ENCODE measurements at places on chromosomes 3 and 15.

- H3K4me3 ChIP-seq: no peak overlapping the region
- H3K27ac ChIP-seq: no peak overlapping the region
- no peaks in the 10 kb centered on the region for H3K4me1 ChIP-seq
- no peaks in the 10 kb centered on the region for H3K36me3 ChIP-seq
- H3K27me3 ChIP-seq: peaks cover 1% of the 10 kb centered on the region
- no peak for DNase-seq
These were observed 27.2 kb downstream of the SEMA6D start for GRCh38 chr15:47744496-47744895.

DNA sequence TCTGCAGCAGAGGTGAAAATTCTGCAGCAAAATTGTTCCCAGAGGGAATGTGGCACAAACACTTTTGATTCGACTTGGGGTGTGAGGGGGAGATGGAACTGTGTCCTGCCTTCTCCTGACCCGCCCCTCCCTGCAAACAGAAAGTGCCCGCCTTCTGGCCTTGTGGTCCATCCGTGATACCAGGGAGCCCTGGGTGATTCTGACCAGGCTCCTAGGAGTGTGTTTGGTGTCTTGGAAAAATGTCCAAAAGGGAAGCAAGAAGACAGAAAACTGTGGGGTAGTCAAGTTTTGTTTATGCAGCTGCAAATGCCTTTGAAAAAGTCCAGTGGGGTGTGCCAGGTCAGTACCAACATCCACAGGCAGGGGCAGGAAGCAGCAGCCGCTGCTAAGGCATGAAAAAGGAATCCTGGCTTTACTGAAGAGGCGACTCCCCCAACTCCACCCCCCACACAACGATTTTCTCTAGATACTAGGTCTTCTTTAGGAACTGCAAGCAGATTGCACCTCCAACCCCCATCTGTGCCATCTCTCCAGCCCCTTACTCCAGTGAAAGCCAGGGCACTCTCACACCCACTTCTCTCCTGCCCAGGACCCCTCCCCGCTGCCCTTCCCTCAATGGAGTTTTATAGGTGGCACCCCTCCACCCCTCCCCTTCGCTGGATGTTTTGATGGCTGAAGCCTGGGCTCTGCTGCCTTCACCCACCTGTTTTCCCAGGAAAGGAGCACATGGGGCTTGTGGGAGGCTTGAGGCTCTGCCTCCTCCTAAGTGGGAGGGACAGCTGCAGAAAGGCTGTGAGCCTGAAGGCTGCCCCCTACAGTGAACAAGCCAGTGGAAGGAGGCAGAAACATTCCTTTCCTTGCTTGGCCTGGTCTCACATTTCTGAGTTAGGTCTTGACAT, 82.4 kb upstream of the HERC1 start:
- H3K27ac ChIP-seq: no peak overlapping the region
- no peak for DNase-seq
- no peak overlapping the region for H3K4me3 ChIP-seq
- no peaks in the 10 kb centered on the region for H3K27me3 ChIP-seq

- H3K27ac ChIP-seq: no peak overlapping the region
- no peaks in the 10 kb centered on the region for H3K36me3 ChIP-seq
- no peak overlapping the region for H3K4me3 ChIP-seq
- no peaks in the 10 kb centered on the region for H3K4me1 ChIP-seq
These were observed 33.4 kb downstream of the LINGO1 start for GRCh38 chr15:77599357-77599756.

DNA sequence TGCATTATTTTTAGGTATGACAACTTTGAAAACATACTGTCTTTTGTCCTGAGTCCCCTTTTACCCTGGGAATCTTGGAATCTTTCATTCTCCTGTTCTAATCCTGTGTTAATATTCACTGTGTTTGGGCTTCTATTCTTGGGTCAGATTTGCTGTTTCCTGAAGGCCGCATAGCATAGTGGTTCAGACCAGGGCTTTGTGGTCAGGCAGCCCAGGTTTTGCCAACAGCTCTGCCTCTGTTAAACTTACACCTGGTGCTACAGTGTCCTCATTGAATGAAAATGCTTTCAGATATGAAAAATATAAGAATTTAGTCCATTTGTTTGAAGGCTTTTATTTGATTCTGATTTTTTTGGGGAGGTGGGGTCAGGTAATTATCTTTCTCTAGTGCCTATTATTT, 58.4 kb downstream of the SLC25A26 start:
- DNase-seq: no peak
- H3K36me3 ChIP-seq: peaks cover 2% of the 10 kb centered on the region
- H3K4me1 ChIP-seq: peaks cover 26% of the 10 kb centered on the region
- no peak overlapping the region for H3K27ac ChIP-seq

- peaks cover 17% of the 10 kb centered on the region for H3K27me3 ChIP-seq
- H3K4me1 ChIP-seq: peaks cover 4% of the 10 kb centered on the region
- no peaks in the 10 kb centered on the region for H3K36me3 ChIP-seq
- peak; percentile 55 for DNase-seq
- no peak overlapping the region for H3K27ac ChIP-seq
These were observed 23.0 kb downstream of the CPN2 start for GRCh38 chr3:194328053-194328657.

- H3K4me3 ChIP-seq: no peak overlapping the region
- H3K36me3 ChIP-seq: no peaks in the 10 kb centered on the region
- peaks cover 6% of the 10 kb centered on the region for H3K27me3 ChIP-seq
- no peaks in the 10 kb centered on the region for H3K4me1 ChIP-seq
- no peak overlapping the region for H3K27ac ChIP-seq
These were observed 119.9 kb upstream of the GAP43 start for GRCh38 chr3:115503394-115503793.

DNA sequence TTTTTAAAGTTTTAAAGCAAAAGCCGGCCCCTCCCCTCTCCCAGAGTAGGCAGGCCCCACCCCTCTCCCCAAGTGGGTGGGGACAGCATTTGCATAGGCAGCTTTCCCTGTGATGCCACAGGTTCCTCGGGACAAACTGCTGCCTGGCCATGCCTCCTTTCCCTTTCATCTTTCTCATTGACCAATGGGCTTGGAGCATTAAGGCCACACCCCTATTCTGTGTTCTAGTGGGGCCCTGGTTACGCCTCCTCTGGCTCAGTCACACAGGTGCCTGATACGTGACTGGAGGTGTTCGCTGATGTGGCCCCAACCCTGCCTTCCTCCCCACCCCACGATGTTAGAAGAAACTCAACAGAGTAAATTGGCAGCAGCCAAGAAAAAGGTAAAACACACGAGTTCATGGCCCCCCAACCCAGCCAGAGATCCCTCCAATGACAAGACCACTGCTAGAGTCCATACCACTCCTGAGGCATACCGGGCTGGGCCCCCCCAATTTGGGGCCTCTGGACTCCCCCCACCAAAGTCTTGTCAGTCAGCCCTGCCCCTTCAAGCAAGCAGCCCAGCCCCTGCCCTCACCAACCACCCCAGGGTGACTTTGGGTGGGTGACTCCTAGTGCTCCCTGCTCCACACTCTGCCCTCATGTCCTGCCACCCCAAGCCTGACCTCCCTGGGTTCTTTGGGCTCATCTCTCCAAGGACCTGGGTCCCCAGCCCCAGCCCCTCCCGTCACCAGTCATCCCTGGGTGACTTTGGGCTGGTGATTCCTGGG, 62.8 kb upstream of the CSPG4 start:
- H3K4me1 ChIP-seq: peaks cover 16% of the 10 kb centered on the region
- no peak for DNase-seq
- no peak overlapping the region for H3K4me3 ChIP-seq
- H3K27me3 ChIP-seq: no peaks in the 10 kb centered on the region
- no peak overlapping the region for H3K27ac ChIP-seq
- H3K36me3 ChIP-seq: no peaks in the 10 kb centered on the region

DNA sequence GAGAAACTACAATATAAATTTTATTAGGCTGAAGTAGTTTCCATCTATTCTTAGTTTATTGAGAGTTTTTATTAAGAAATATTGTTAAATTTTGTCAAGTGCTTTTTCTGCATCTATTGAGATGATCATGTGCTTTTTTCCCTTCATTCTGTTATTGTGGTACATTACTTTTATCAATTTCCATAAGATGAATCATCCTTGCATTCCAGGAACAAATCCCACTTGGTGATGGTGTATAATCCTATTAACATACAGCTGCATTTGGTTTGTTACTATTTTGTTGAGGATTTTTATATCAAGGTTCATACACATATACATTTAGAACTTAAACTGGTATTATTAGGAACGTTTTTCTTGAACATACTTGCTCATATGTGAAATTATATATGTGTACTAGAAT, 199.8 kb downstream of the TBC1D5 start:
- H3K4me3 ChIP-seq: no peak overlapping the region
- H3K4me1 ChIP-seq: no peaks in the 10 kb centered on the region
- no peaks in the 10 kb centered on the region for H3K27me3 ChIP-seq
- no peak for DNase-seq

- H3K4me3 ChIP-seq: peak overlapping the region; percentile 62
- no peaks in the 10 kb centered on the region for H3K36me3 ChIP-seq
- H3K27ac ChIP-seq: peak overlapping the region; percentile 91
- peaks cover 12% of the 10 kb centered on the region for H3K4me1 ChIP-seq
These were observed 468.0 kb upstream of the GBE1 start for GRCh38 chr3:82229397-82229796.

Measured in activated CD8-positive, alpha-beta T cell treated with anti-CD3 and anti-CD28 coated beads for 36 hours (primary cell).